ENCODE measurements at places on chromosomes 4 and X. TPM values are rescaled to one million over a fixed set of nuclear protein-coding genes. Genes with fewer than 3 reads are reported as not detected.

PNCK gene
- total RNA-seq = 0.47 TPM

TLL1 gene
- 0.08 TPM for total RNA-seq

MSX1 gene
- 1.9 TPM for total RNA-seq

EDNRA gene
- total RNA-seq = 5.3 TPM

MTMR8 gene
- total RNA-seq = not detected

STOX2 gene
- total RNA-seq = 0.82 TPM

PDGFC gene
- 37.8 TPM for total RNA-seq

GPR119 gene
- total RNA-seq = not detected

AREG gene
- total RNA-seq = 0.47 TPM

Data from smooth muscle cell of the coronary artery (primary cell).